ENCODE measurements at places on chromosomes 6 and 20.
A peak's percentile ranks its signal among the peaks of the same experiment; 100 is the strongest.

DNA sequence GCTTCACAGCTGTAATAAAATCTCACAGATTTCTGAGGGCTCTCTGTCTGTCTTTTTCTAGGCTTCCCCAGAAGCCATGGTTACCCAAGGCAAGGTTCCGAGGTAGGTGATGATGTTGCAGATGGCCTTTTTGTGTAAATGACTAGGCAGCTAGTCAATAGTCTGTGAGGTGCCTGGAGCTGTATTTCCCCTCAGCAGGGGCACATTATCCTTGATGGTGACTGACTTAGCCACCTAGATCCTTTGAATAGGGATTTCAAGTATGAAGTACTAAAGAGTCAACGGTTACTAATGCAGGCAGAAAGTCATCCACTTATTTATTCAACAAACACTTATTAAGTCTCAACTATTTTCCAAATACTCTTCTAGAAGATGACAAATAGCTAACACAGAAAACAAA is 49.3 kb upstream of the L3MBTL3 start:
- DNase-seq: no peak

DNA sequence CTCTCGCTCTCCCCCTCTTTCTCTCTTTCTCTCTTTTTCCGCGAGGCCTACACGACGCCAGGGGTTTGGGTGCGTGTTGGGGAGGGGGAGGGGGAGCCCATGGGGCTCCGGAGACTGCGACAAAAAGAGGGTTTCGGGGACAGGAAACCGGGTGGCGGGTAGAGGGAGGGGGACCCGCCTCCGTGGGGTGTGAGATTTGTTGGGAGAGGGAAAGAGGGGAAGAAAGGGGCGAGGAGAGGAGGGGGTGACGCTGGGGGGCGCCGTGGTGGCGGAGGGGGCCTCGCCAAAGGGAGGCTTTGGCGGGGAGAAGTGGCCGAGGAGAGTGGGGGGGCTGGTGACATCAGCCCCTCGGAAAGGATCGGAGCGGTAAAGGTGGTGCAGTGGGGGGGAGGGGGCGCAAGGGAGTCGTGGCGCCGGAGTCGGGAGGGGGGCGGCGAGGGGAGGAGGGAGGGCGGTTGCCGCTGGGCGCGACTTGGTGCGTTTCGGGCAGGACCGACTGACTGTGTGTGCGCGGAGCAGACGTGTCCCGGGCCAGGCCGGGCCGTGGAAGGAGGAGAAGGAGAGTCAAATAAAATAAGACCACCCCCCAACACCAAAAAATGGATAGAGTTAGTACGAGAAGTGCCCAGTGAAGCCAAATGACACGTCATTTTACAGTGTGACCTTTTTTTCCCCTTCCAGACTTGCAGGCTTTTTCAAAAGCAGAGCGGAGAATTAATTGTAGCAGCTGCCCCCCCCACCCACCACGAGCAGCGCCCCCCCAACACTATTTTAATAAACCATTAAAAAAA is 39.8 kb downstream of the GNAS start:
- peak; percentile 57 for DNase-seq

GRCh38 chr6:145036236-145036635 is 699.1 kb downstream of the EPM2A start:
- DNase-seq: no peak

DNA sequence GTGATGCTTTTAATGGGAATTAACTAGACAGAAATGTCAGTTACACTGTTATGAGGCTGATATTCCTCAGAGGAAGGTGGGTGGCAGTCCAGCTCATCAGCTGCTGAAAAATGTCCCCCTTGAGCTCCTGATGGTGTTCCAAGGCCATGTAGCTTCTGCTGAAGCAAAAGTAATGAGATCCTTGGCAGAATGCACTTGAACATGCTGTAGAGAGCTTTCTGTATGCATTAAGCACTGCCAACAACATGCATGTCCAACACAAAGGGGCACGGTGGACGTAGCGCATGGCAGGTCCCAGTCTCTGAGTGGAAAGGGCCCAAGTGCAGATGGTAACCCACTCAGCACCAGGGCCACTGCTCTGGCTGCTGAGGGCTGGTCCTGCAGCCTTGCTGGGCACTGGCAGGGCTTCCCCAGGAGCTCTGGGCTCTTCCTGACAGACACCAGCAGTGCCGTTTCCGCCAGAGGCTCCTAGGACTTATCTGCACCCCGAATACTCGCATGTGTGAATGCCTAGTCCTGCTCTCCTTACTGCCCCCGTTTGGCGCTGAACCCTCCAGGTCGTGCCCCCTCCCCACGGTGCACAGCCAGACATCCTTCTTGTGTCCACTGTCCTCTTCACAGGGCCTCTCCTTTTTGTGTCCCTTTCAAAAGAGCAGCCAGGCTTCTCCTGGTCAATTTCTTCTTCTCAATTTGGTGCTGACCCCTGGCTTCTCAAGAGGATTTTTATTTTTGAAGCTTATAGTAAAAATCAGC is 18.6 kb upstream of the SYNDIG1 start:
- DNase-seq: no peak

- no peak for DNase-seq
Observed at GRCh38 chr6:121932076-121932991, 467.1 kb upstream of the HSF2 start.

DNA sequence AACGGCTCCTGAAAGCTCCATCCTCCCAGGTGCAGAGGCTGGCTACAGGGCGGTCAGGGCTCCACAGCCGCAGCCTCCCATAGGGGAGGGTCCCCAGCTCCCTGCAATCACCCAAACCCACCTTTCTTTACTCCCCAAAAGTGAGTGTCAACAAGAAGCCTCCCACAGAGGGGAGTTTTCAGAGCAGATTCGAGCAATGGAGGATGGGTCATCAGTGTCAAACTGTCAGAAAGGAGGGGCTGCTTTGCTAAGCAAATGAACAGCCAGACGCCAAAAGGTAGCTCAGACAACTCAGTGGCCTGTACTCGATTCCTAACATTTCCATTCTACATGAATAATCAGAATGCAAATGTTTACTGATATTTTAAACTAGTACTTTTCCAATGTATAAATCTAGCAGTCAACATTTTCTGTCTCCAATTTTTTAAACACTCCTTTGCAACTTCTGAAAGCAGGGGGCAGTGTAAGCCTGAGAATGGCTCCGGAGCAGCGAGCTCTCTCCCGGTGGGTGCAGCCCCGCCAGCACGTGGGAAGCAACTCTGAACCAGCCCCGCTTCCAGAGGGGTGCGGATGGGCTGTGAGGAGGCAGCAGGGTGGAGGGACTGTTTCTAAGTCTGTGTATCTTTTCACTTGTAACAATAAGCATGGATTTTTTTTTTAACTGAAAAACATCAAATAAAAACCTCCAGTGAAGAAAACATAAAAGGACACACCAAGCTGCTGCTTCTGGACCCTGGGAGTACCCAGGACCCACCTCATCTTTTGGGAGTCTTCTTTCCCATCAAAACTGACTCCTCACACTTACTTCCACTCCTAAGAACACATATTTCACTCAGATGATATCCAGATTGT is 54.9 kb downstream of the TAF4 start:
- peak; percentile 30 for DNase-seq

- DNase-seq: no peak
Observed at GRCh38 chr6:135306740-135307420, 125.8 kb downstream of the MYB start.

GRCh38 chr6:1616701-1617463 is 7.2 kb downstream of the FOXC1 start:
- DNase-seq: no peak

- no peak for DNase-seq
Observed at GRCh38 chr20:21214431-21214830, 88.5 kb downstream of the KIZ start.

DNA sequence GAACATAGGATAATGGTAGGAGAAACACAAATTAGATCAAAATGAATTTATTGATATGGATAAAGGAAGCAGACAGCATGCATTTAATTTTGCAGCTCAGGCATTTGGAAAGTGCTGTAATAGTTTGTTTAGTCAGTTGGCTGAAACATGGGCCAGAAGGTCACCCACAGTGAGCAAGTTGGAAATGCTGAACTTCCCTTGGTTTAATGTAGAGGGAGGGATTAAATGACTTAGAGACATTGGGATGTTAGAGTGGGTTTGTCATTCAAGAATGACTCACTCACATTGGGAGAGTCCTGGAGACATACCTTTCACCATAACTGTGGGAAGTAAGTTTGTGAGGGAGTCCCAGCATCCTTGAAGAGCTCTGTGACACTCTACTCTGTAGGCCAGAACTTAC is 231.5 kb upstream of the PLCB4 start:
- DNase-seq: no peak

DNA sequence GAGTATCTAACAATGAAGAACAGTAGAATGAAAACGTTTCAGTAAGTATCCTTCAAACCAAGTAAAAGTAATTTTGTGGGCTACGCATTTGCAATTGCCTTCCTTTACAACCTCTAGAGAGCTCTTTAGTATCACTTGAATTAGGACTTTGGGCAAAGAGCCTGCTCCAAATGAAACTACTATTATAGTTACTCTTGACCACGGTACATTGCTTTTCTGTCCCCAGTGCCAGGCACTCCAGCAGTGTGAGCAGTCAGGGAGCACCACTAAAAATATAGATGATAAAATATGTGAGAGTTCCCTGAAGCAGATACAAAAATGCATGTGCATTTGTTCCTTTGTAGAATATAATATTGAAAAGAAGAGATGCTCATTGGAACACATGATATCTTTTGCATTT is 450.1 kb upstream of the MANEA start:
- no peak for DNase-seq

DNA sequence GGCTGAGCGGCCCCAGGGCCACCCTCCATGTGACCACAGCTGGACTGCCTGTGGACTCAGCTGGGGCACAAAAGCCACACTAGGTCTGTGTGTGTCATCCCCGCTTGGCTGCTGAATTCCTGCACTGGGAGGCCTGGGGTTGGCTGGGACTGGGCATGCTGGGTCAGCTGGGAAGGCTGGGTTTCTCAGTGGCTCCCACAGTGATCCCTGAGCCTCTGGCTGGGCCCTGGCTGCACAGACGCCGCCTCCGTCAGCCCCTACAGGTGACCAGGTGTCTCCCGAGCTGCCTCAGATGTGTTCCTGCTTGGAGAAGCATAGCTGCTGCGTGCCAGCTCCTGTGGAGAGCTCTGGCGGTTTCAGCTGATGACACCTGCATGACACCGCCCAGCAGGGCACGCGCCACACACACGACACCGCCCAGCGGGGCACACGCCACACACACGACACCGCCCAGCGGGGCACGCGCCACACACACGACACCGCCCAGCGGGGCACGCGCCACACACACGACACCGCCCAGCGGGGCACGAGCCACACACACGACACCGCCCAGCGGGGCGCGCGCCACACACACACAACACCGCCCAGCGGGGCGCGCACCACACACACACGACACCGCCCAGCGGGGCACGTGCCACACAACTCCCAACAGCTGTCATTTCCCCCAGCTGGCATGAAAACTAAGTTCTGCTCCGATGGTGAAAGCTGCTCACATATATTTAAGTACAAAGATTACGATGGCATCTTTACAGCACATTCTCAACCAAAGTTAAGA is 88.8 kb downstream of the TAF4 start:
- no peak for DNase-seq

GRCh38 chr6:37029249-37029971 is 24.0 kb downstream of the FGD2 start:
- no peak for DNase-seq

- no peak for DNase-seq
Observed at GRCh38 chr6:38715016-38715689, at the start of gene DNAH8. DNAH8 (plus strand) TSS chr6:38715311; CDS start chr6:38722810, 7,499 bp downstream.

- DNase-seq: no peak
Observed at GRCh38 chr6:136330634-136331033, 41.0 kb upstream of the BCLAF1 start.

- no peak for DNase-seq
Observed at GRCh38 chr6:6943421-6943820, 164.3 kb upstream of the RREB1 start.

GRCh38 chr6:126056355-126057004 is 70.1 kb downstream of the TRMT11 start:
- no peak for DNase-seq

DNA sequence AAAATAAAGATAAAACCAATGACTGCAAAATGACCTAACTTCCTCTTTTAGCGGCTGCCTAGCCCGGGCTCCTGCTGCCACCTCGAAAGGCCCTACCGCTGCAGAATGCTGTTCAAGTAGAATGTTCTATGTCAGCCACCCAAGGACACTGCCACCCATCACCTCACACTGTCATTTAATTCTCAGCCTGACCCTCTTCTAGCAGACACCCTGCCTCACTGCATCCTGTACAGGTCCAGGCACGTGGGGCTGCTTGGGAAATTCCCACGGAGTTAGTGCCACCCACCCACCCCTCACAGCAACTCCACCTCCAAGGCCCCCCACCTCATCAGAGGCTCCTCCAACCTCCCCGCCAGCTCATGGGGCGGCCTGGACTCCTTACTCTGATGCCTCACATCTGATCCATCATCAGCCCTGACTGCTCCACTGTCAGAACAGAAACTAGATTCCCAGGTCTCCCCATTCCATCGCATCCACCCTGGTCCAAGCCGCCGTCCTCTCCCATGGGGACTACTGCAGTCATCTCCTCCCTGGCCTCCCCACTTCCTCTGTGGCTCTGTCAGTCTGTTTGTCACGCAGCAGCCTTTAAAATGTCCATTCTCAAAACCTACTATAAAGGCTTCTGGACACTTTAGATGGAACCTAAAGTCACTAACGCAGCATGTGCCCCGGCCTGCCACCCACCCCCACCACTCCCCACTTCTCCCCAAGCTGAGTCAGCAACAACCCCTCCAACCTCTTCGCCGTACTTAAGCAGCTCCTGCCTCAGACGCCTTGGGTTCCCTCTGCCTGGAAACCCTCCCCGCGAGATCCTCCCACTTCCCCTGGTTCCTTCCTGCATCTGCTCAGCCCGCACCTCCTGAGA is 17.0 kb downstream of the NFATC2 start:
- no peak for DNase-seq

DNA sequence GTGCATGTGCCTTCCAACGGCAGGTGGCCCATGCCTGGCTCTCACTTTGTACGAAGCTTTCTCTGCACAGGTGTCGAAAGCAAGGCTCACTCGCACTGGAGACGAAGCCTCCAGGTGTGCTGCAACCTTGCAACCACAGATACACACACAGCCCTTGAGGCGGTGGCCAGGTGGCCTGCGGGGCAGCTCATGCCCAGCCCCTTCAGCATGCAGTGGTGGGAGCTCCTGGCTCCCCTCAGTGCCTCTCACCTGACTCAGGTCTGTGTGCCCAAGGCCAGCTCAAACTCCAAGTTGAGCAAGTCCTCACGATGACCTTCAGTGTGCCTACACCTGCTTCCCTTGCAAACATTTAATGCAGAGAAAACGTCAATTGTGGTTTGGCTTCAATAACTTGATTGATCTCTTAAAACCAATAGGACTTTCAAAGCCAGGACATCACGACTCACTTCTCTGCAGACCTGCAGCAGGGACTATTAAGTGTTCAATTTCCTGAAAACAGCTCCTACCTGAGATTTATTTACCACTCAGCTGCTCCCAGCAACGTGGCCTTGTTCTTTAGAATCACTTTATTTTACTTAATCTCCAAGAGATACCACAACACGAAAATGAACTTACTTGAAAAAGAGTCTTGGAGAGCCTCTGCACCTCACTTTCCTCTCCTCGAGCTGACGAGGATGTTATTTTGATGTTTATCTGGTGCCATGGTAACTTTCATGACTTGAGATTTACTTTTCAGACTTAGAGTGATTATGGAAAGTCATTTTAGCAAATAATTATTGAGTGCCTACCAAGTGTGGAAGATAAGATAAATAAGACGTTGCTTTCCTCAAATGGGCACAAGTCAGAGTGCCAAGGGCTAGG is 86.3 kb downstream of the SLC22A23 start:
- no peak for DNase-seq

Data from stimulated activated CD4-positive, alpha-beta T cell treated with anti-CD3 and anti-CD28 coated beads, Interleukin-15, amount 100 ng/mL, for 1 hour (primary cell).